Activated naive CD4-positive, alpha-beta T cell treated with anti-CD3 and anti-CD28 coated beads for 36 hours (primary cell): ENCODE measurements at places on chromosomes 5 and 9. TPM values are rescaled to one million over a fixed set of nuclear protein-coding genes. Genes with fewer than 3 reads are reported as not detected.

DNA sequence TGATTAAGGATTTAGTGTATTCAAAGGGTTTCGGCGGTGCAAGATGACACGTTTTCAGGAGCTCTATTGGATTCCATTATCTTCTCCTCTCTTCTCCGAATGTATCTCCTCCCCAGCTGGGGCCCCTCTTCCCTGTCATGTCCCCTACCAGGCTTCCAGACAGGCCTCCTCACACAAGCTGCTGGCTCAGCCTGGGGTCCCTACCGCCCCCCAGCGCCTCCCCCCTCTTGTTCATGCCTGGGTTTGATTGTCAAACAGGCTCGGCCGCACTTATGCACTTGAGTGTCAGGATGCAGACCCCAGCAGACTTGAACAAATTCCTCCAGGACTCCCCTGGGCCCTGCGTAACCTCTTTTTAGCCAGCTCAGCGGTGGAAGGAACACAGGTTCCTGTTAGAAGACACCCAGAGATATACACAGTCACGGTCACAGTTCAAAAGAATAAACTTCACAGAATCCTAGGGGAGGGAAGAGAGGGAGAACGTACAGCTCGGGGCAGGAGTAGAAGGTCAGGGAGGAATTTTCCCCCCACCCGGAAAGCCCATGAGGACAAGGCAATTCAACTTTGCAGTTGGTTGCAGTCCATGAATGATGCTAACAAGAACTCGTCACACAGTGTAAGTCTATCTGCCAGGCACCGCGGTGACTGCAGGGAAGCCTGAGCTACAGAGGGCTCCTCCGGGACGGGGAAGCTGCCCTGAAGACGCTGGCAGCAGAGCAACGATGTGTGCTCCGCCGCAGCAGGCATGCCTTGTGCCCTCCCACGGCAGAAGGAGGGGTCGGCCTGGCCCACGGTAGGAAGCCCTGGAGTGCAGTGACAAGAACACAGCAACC, 560.0 kb downstream of the BNC2 start:
- DNase-seq: no peak

DNA sequence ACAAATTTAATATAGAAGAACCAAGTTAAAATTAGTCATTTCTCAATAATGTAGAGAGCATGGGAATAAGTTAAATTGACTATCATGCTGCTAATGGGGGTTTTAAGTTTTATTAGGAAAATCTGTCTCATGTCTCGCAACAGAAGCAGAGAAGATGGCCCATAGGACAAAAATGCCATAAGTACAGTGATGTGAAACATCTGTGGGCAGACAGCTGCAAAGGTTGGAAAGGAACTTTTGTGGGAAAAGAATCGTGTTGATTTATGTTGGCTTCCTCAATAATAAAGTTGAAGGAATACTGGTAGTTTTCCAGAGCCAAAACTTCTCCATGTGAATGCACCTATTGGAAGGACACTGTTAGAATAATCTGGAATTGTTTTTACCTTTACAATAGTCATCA, 44.8 kb downstream of the VCAN start:
- DNase-seq: no peak

- DNase-seq: no peak
These were observed 425.9 kb upstream of the MPDZ start for GRCh38 chr9:13705373-13705772.

DNA sequence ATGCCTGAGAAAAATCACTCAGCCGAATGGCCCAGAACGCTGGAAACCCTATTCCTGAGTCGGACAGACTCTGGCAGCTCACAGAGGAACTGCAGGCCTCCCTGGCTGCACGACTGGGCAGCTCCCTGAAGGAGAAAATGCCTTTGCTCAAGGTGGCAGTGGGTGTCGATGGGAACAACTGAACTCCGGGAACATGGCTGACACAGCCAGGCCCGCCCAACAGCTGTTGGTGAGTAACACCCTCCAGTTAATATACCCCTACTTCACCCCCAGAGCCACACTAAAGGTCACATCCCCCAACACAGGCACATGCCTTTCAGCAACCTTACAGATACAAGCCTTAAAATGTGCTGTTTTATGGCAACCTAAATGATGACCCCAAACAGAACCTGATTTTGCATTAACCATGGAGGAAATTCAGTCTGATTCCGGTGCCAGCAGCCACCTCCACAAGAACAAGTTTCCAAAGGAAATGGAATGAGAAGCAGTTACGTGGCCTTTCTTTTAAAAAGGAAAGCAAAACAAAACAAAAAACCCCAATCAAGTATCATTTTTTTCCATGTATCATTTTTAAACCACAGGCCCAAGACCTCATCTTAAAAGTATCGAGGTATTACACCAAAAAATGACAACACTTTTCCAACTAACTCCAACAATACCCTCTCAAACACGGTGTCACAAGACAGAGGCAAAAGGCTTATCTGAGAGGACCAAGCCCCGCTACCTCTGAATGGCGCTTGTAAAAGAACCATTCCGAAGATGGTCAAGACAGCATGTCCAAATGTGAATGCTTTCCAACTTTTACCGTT, 3.1 kb downstream of the KLF9 start:
- peak; percentile 62 for DNase-seq

- DNase-seq: no peak
These were observed 163.6 kb downstream of the SPATA31D1 start for GRCh38 chr9:82152181-82152580.

DNA sequence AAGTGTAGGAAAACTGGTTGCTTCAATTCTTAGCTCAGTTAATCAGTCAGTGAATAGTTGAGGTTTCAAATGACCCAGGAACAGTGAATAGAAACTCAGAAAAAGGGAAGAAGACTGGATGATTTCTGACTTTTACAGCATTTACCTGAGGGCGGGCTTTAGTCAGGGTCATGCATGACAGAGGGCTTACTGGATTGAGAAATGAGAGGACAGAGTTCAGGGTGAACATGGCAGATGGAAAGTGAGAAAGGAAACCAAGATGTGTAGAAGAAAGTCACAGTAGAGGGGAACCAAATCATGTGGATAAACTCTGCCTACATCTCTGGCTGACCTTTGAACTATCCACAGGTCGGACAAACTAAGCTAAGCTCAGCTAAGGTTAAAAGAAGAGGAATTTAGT, 596.0 kb downstream of the SEMA5A start:
- no peak for DNase-seq

GRCh38 chr9:37801287-37801850, 772 bp downstream of the DCAF10 start:
- DNase-seq: peak; percentile 25

DNA sequence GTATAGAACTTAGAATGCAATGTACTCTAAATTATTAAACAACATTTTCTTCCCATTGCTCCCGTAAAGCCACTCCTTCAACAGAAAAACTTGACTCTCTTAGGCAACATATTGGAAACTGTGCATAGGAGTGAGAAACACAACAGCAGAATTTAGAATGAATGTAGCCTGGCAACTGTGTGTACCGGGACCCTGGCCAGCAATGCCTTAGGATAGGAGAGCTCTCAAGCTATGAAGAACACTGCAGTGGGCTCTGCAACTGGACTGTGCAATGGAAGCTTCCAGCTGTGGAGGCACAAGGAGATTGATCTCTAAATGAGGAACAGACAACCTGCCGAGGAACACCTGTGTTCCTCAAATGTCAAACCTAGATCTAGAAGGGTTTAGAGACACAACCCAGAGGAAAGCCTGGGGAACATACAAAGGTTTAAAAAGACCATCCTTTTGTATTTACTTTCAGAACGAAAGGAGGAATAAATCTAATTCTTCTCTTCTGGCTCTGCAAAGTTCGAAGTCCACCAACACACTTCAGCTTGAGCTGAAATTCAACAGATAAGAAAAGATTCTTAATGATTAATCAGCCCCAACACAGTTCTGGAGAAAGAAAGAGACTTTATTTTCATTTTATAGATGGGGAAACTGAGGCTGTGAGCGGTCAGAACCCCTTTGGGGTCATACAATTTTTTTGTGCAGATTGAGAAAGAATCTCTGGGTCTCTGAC, 51.5 kb upstream of the ARL15 start:
- no peak for DNase-seq

DNA sequence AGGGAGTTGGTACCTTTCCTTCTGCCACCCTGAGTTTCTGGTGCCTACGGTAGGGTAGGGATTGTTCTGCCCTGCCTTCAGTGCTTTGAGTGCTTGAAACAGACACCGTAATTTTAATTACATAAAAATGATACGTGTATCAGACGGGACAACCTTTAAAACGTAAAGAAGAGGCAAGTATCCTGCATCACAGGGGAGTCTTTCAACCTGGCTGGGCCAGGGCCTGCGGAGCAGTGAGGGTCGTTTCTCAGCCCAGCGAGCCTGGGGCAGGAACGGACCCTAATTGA, 483 bp upstream of the DAB2IP start:
- no peak for DNase-seq

GRCh38 chr5:117588611-117589010, 1014.0 kb upstream of the SEMA6A start:
- no peak for DNase-seq

GRCh38 chr5:108818613-108819272, 71.0 kb downstream of the FER start:
- no peak for DNase-seq

DNA sequence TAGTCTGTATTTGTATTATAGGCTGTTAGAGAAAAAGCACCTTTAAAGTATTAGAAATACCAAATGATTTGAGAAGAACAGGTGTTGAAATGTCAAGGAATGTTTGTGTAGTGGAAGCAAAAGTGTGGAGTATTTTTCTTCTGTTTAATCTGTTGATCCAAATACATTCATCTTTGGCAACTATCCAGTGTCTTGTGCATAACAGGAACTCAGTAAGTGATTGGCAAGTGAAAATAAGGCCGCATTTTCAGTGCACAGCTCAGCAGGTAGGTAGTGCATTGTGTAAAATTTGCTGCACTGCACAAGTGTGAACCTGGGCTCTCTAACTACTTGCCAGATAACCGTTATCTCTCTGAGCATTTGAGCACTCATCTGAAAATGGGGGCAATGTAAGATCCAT, 61.8 kb downstream of the CHSY3 start:
- DNase-seq: no peak

- peak; percentile 72 for DNase-seq
These were observed 1.4 kb downstream of the GLIS3 start for GRCh38 chr9:4298255-4299004.

Gene CARTPT
- total RNA-seq: not detected

Gene OGN
- total RNA-seq: not detected

Gene MYOZ3
- total RNA-seq: 0.17 TPM

Gene CDKN2A
- total RNA-seq: 0.89 TPM

Gene PCDHGB2
- not detected for total RNA-seq

Gene HRH2
- 8.7 TPM for total RNA-seq

Gene SPINK4
- not detected for total RNA-seq
